Activated CD4-positive, alpha-beta T cell treated with anti-CD3 and anti-CD28 coated beads for 24 hours (primary cell): ENCODE measurements at places on chromosomes 5 and 9.
A peak's percentile ranks its signal among the peaks of the same experiment; 100 is the strongest.

GRCh38 chr5:126984632-126985031 is 45.7 kb downstream of the MARCHF3 start:
- no peak for DNase-seq

DNA sequence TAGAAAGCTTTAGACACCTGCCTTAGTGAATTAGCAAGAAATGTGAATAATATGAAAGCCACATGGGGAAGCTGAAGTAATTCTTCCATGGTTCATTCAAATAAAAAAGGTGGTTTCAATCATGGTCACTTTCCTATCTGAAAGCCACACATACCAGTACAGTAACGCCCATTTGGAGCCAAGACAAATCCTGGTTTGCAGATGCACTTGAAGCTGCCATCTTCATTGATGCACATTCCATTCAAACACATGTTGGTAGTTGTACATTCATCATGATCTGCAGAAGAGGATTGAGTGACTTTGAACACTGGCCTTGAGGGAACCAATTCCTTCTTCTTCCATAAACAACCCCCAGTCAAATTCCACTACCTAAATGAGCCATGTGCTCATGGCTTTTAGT is 161.5 kb downstream of the FBN2 start:
- no peak for DNase-seq

DNA sequence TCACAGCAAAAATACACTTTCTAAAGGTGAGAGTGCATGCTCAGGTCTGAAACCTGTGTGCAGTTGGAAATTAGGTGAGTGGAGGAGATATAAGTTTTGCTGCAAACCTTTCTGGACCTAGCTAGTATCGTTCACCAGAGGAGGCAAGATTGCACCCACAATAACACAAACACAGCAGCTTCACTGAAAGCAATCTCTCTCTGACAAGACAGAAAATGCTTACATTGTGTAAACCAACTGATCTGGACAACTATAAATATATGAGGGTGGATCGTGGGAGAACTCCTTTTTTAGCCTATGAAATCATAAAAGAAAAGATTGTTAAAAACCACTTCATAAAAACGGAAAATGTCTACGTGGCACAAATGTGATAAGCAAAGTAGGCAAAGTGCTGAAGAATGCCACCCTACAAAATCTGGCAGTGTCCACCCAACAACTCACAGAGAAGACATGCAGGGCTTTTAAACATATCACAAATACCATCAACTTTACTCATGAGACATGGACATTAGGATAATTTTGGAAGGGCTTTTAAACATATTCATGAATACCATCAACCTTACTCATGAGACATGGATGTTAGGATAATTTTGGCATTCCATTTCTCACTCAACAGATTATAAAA is 134.3 kb downstream of the CDH18 start:
- no peak for DNase-seq

DNA sequence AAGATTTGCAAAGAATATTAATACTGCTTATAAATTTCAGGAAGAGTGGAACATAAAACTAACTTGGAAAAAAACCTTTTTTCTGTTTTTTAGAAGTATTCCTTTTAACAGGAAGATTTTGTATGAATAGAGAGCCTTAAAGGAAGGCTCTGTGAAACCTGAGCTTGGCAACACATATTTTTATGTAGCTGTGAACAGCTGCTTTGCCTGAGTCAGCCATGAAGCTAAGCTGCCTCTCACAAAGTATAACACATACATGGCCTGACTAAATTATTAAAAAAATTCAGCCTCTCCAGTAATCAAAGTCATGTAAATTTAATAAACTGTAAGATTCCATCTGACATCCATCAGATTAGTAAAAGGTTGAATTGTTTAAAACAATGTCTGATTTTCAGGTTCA is 547.5 kb downstream of the ELAVL2 start:
- no peak for DNase-seq

DNA sequence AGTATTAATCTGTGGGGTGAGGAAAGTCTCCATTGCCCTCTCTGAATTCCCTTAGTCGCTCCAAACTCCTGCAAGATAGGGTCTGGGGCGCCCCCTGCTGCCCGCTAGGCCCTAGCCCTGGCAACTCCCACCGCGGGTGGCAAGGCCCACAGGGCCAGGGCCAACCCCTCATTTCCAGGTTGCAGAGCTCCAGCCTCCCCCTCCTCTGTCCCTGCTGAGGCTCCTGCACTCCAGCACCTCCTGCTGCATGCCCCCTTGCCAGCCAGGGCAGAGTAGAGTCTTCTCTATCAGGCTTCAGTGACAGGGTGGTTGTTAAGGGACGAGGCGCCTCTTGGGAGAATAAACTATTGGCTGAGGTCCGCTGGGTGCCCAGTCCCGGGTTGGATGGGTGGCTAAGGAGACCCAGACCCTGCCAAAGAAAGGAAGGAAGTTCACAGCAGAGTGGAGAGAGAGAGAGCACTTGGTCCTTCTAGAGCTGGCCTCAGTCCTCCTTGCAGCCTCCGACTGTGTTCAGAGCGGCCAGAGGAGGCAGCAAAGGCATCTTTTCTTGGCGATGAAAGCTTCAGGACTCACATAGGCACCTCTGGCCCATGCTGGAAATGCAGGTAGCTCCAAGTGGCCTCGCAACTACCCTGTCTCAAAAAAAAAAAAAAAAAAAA is 45.6 kb downstream of the SAR1B start:
- peak; percentile 90 for DNase-seq

GRCh38 chr9:81239388-81239787 is 450.0 kb downstream of the TLE1 start:
- no peak for DNase-seq

DNA sequence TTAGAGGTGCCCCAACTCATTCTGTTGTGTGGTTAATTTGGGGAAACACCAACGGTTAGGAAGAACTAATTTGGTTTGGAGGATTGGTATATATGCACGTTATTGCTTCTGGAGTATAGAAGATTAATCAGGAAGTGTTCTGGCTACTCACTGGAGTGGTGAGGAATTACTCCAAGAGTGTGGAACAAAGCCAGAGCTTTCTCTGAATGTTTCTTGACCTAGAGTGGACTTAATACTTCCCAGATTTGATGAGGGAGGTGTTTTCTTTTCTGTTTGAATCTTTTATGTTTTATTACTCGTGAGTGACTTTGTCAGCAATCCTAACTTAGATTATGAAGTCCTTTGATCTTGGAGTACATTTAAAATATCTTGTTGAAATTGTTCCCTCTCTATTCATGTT is 163.7 kb downstream of the MAN2A1 start:
- DNase-seq: no peak

DNA sequence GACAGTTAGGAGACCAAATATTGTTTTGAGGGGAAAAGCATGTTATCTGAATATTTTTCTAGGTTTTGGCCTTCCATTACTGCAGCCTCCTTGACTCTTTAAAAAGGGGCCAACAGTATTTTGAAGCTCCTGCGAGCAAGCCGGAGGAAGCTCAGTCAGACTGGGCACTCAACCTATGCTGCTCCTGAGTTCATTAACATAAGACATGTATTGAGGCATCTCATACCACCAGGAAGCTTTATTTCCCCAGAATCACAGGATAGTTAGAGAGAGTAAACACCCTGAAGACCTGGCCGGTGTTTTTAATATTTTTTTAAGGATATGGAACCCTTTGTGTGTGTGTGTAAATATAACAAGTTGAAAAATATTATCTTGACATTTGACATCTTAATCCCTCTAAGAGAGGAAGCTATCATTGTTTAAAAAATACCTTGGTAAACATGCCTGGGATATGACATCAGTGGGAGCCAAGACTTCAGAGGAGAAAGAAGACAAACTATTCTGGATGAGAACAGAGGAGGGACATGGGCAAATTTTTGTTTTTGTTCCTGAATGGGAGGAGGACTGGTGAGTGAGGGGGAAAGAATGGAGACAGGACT is 139.3 kb upstream of the SLIT3 start:
- DNase-seq: no peak

DNA sequence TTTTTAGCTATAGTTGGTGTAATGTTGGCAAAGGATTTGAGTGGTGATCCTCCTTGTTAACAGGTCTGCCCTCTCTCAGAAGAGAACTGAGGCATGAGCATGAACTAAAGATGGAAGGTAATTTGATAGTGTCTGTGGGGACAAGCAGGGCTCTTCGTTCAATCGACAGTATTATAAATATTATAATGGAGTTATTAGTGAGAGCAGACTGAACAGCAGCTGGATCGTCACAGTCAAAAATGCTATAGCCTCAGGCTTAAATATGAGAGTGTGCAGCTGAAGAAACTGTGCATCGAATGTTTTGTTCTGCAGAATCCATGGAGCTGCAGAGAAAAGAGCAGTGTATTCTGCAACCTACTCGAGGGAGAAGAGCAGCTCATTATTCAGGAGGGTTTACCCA is 757.3 kb downstream of the DNAH5 start:
- DNase-seq: no peak
